ENCODE measurements at places on chromosomes 3 and 15. TPM values are rescaled to one million over a fixed set of nuclear protein-coding genes. Genes with fewer than 3 reads are reported as not detected.

GRCh38 chr15:84634228-84634837 is 19.8 kb downstream of the WDR73 start:
- peaks cover 18% of the 10 kb centered on the region for H3K36me3 ChIP-seq
- H3K4me1 ChIP-seq: peaks cover 52% of the 10 kb centered on the region
- no peak for DNase-seq
- peak overlapping the region; percentile 82 for H3K4me3 ChIP-seq
- peak overlapping the region; percentile 66 for H3K27ac ChIP-seq
- H3K27me3 ChIP-seq: no peaks in the 10 kb centered on the region

GRCh38 chr3:189171707-189172106 is at the start of gene TPRG1:
TPRG1 (plus strand) TSS chr3:189171971; CDS start chr3:189207385, 35,414 bp downstream.
- no peak for DNase-seq
- no peak within 1 kb of the TSS for H3K4me3 ChIP-seq
- peaks cover 9% of the 10 kb centered on the region for H3K4me1 ChIP-seq
- no peak within 1 kb of the TSS for H3K27ac ChIP-seq

DNA sequence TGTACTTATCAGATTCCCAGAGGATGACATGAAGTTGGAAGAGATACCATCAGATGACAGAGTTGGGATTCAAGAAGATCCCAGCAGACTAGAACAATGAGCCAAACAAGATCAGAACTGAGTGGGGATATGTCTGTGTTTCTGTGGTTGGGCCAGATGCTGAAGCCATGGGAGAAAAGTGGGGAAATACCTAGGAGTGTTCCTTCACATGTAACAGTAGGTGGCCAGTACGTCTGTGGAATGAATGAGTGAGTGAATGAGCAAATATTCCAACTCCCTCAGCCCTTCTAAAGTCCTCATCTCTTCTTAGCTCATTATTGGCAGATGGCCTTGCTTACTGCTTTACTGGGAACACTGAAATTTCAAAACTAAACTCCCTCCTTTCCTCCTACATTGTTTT is 32.2 kb upstream of the GREM1 start:
- H3K27me3 ChIP-seq: no peaks in the 10 kb centered on the region
- H3K4me1 ChIP-seq: no peaks in the 10 kb centered on the region
- H3K4me3 ChIP-seq: no peak overlapping the region
- no peak for DNase-seq

GRCh38 chr15:80560601-80561400 is 134.3 kb upstream of the ABHD17C start:
- H3K4me3 ChIP-seq: no peak overlapping the region
- no peaks in the 10 kb centered on the region for H3K4me1 ChIP-seq
- H3K36me3 ChIP-seq: no peaks in the 10 kb centered on the region
- H3K27me3 ChIP-seq: no peaks in the 10 kb centered on the region
- DNase-seq: no peak

GRCh38 chr15:33968224-33968623 is at the start of gene CHRM5:
CHRM5 (plus strand) TSS chr15:33968497; CDS start chr15:34062718, 94,221 bp downstream.
- no peak within 1 kb of the TSS for H3K27ac ChIP-seq
- H3K27me3 ChIP-seq: no peaks in the 10 kb centered on the region
- no peaks in the 10 kb centered on the region for H3K4me1 ChIP-seq
- H3K4me3 ChIP-seq: no peak within 1 kb of the TSS

GRCh38 chr3:135869439-135870105 is 96.0 kb upstream of the PPP2R3A start:
- no peaks in the 10 kb centered on the region for H3K36me3 ChIP-seq
- H3K27ac ChIP-seq: no peak overlapping the region
- no peak for DNase-seq
- H3K4me1 ChIP-seq: no peaks in the 10 kb centered on the region

DNA sequence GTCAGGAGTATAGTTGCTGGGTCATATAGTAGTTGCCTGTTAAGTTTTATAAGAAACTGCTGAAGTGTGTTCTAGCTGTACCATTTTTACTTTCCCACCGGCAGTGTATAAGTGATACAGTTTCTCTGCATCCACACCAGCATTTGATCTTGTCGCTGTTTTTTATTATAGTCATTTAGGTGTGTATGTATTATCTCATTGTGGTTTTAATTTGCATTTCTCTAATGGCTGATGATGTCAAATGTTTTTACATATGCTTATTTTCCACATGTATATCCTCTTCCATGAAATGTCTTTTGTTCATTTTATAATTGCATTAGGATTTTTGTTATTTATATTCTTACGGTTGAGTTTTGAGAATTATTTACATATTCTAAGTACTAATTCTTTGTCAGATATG is 254.3 kb downstream of the CLSTN2 start:
- no peak for DNase-seq
- no peak overlapping the region for H3K27ac ChIP-seq
- H3K4me1 ChIP-seq: no peaks in the 10 kb centered on the region
- H3K36me3 ChIP-seq: no peaks in the 10 kb centered on the region

GRCh38 chr3:80734483-80734882 is 966.7 kb upstream of the ROBO1 start:
- H3K27me3 ChIP-seq: no peaks in the 10 kb centered on the region
- DNase-seq: no peak
- no peaks in the 10 kb centered on the region for H3K4me1 ChIP-seq
- H3K36me3 ChIP-seq: no peaks in the 10 kb centered on the region
- H3K4me3 ChIP-seq: no peak overlapping the region
- H3K27ac ChIP-seq: peak overlapping the region; percentile 6

GRCh38 chr15:96947296-96948229 is 617.1 kb downstream of the NR2F2 start:
- H3K27ac ChIP-seq: no peak overlapping the region
- no peak overlapping the region for H3K4me3 ChIP-seq
- no peaks in the 10 kb centered on the region for H3K4me1 ChIP-seq
- H3K27me3 ChIP-seq: no peaks in the 10 kb centered on the region
- H3K36me3 ChIP-seq: no peaks in the 10 kb centered on the region

DNA sequence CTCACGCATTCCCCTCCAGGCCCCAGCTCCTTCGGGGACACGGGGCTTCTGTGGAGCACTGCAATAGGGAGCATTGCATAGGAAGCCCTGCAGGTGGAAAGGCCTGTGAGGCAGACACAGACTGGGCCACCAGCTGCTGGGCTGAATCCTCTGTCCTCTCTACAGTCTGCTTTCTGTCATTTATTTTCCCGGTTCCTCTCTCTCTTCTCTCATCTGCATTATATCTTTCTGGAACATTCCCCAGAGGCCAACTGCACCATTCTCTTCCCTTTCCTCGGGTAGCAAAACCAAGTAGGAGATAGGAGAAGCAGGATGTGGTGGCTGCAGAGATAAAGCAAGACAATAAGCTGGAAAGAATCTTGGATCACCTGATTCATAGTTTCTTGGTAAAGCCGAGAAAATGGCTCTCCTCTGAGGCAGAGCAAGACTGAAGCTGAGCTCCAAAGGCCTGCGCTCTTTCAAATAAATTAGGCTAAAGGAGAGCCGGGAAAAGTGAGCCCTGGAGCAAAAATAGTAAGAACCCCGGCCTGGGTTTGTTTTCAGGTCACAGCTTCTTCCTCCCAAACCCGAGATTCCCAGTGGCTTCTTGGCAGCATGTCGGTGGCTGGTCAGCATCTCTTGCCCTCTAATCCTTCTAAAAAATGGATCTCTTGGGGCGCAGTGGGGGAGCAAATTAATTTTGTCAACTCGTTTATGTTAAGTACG is 5.3 kb downstream of the TM4SF4 start:
- H3K4me3 ChIP-seq: no peak overlapping the region
- H3K27me3 ChIP-seq: no peaks in the 10 kb centered on the region
- H3K4me1 ChIP-seq: no peaks in the 10 kb centered on the region

DNA sequence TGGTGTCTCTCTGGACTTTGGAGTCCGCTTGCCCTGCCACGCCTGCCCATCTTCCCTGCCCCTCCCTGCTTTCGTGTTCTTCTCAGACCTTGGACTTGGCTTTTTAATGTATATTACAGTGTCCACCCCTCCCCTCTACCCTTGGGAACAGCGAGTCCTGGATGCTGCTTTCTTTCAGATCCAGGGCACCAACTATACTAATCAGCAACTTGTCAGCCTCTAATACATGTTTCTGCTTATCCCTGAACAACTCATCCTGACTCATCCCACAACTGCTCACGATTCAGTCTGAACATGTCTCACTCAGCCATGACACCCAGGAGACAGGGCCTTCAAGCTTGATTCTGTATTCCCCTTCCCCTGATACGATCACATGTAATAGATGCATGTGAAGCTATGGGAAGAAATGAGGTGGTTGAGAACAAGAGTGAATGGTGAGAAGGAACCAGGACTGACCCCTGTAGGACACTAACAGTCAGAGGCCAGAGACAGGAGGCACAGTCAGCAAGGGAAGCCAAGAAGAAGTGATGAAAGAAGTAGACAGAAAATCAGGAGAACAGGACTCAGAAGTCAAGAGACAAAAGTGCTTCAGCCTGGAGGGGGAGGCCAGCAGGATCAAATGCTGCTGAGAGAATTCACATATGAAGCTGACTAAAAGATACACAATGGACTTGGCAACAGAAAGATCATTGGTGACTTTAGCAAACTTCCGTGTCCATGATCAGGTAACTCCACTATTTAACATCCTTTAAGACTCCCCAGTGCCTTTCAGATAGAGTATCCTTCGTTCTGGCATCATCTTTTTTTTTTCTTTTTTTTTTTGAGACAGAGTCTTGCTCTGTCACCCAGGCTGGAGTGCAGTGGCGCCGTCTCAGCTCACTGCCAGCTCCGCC is 35.4 kb downstream of the BCL2L10 start:
- no peak overlapping the region for H3K27ac ChIP-seq
- DNase-seq: no peak
- H3K4me1 ChIP-seq: peaks cover 2% of the 10 kb centered on the region
- no peak overlapping the region for H3K4me3 ChIP-seq
- no peaks in the 10 kb centered on the region for H3K36me3 ChIP-seq
- no peaks in the 10 kb centered on the region for H3K27me3 ChIP-seq

GRCh38 chr3:11335056-11335608 is 62.9 kb downstream of the ATG7 start:
- H3K4me3 ChIP-seq: no peak overlapping the region
- H3K4me1 ChIP-seq: no peaks in the 10 kb centered on the region
- no peak overlapping the region for H3K27ac ChIP-seq

CNOT10 gene
- 54.9 TPM for total RNA-seq

IMP3 gene
- total RNA-seq: 134 TPM

SLC28A1 gene
- total RNA-seq: not detected

CLDN1 gene
- not detected for total RNA-seq

MYZAP gene
- not detected for total RNA-seq
